ENCODE measurements at places on chromosomes 1 and 21.

DNA sequence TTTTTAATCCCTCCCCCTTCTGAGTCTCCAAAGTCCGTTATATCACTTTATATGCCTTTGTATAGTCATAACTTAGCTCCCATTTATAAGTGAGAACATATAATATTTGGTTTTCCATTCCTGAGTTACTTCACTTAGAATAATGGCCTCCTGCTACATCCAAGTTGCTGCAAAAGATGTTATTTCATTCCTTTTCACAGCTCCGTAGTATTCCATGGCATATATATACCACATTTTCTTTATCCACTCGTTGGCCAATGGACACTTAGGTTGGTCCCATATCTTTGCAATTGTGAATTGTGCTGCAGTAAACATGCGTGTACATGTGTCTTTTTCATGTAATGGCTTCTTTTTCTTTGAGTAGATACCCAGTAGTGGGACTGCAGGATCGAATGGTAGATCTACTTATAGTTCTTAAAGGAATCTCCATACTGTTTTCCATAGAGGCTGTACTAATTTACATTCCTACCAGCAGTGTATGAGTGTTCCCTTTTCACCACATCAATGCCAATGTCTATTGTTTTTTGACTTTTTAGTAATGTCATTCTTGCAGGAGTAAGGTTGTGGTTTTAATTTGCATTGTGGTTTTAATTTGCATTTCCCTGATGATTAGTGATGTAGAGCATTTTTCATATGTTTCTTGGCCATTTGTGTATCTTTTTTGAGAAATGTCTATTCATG lies 12.3 kb downstream of the MAN1C1 start:
- no peak for DNase-seq

DNA sequence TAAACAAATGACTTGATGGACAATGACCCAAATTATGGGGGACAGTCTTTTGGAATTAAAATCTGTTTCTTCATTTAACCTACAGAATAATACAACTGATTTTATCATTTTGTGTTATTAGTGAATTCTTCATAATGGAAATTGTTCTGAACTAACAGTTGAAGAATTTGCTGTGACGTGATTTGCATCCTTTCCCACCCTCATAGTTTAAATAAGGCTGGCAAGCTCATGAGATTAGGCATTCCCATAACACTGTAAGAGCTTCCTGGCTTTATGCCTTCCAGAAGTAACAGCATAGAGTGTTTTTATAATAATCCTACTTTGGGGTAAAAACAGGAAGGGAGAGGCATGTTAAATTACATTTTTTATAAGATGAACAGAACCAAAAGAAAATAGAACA lies 95.7 kb downstream of the ATP6V1G3 start:
- DNase-seq = no peak

DNA sequence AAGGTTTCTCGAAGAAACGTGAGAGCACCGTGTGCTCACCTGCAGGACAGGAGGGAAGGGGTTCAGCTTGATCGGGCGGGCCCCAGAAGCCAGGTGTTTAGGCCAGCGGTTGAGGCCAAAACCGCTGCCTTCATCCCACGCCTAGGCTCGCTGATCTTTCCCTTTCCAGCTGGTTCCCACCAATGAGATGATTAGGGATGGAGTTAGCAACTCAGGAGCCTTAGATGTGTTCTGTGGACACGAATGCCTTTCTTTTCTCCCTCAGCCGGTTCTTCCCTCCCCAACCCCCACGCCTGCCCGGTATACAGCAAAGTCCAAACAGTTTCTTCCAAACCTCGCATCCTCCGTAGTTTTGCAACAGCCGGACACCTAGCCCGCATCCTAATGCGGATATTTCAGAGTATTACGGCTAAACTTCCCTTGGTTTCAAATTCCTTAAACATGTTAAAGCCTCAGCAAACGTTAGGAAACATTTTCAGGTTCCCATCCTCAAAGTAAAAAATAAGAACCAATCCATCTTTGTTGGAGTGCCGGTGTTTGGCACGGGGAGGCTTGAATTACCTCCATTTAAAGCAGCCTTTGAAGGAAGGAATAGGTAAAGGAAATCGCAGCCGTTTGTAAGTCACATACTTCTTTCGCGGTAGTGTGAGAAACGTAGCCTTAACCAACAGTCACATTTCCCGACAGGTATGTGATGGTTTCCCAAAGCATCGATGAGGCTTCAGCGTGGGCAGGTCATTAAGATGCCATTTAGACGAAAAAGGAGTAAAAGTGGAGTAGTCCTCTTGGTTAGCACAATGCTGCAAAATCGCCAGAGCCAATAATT lies 1.1 kb downstream of the LRRC8C start:
- DNase-seq = no peak

DNA sequence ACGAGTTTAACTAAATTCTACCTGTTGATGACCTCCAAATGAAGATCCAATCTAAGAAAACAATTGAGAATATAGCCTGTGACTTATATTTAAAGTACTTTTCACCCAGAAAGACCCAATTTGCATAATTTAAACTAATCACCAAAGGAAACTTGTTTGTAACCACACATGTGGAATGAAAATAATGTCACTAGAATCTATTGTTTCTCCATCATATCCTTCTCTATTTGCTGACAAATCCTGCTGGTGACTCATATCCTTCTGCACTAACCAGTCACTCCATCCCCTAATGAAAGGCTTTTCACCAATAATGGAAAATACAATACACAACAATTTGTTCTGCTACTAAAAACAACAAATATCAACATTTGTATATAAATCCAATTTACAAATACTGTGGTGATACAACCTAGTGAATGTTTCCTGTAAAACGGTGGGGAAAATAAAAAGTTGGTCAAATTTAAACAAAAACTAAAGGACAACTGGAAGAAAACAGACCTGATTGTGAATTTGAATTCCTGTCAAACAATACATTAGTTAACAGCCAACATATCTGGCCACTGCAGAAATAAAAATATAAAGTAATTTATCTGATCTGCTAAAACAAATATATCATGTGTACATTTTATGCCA lies 6.5 kb downstream of the PTP4A2 start:
- DNase-seq = no peak

- no peak for DNase-seq
These were observed 13.0 kb downstream of the ATP1A1 start for GRCh38 chr1:116386042-116386441.

DNA sequence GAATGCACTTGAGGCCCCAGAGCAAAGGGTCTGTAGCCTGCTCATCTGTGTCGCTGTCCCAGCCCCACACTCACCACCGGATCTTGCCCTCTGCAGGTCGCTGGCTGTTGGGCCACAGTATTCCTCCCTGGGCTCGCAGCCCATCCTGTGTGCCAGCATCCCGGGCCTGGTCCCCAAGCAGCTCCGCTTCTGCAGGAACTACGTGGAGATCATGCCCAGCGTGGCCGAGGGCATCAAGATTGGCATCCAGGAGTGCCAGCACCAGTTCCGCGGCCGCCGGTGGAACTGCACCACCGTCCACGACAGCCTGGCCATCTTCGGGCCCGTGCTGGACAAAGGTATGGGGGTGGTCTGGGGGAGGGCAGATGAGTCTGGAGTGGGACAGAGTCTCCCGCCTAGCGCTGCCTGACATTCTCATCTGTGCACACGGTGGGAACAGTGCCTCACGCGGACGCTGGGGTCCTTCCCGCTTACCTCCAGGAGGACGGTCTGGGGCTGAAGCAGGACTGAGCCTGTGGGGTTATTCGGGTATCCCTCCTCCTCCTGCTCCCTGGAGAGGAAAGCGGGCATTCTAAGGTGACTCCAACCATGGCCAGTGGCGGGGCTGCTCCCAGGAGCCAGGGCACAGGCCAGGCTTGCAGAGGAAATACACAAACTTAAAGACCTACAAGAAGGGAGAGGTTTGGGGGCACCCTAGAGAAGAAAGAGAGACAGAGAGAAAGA lies 15.9 kb downstream of the WNT3A start:
- DNase-seq = no peak
